Stimulated activated CD4-positive, alpha-beta T cell treated with anti-CD3 and anti-CD28 coated beads, Interleukin-4, amount 100 ng/mL, for 24 hours (primary cell): ENCODE measurements at places on chromosomes 4 and X.

- DNase-seq = no peak
Observed at GRCh38 chrX:86237482-86237881, 89.2 kb downstream of the DACH2 start.

GRCh38 chr4:98539741-98540140 lies 118.7 kb downstream of the TSPAN5 start:
- DNase-seq = no peak

DNA sequence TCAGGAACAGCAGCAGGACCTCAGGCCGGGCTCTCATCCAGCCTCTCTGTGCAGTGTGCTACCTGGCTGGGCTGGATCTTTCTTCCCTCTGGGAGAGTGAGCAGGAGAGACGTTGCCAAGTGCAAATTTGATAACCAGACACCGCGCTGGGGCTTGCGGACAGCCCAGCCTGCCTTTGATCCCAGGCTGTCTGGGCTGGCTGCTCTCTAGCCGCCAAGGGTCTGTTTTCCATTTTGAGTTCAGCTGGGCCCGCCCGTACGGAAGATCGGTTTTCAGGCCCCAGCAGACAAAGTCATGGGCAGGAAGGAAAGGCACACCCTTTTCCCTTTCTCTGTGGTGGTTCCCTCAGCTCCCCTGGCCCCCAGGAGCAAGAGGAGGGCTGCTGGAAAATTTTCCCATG lies 90.2 kb downstream of the CPZ start:
- DNase-seq = no peak

DNA sequence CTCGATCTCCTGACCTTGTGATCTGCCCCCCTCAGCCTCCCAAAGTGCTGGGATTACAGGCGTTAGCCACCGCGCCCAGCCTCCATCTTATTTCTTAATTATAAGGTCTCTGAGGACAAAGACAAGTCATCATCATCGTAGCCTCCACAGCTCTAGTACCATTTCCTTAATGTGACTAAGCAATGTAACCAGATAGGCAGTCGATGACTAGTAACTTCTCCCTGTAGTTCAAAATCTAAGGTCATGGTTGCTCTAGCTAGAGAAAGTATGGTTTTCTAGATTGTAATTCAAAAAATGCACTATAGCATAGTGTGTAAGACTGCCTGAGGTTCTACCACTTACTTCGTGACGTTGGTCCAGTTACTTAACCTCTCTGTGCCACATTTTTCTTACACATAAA lies 6.9 kb downstream of the SLC39A8 start:
- DNase-seq = no peak

DNA sequence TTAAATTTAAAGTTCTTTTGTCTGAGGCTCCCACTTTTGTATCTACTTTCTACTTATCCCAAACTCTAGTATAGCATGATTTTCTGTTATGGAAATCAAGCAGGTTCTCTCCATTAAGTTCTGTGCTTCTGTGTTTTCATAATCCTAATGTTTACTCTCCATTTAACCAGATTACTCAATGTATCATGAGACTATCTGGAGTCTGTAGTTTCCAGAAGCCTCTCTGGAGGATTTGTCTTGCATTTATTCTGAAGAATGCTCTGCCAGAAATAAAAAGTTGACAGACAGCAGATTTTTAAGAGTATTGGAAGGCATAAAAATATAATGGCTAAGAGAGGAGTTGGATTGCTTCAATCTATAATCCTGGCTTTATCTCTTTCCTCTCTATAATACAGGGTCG lies 39.2 kb upstream of the PLS3 start:
- DNase-seq = no peak
